NCI-H345 (cell line): ENCODE measurements at places on chromosomes 1 and 21.
A peak's percentile ranks its signal among the peaks of the same experiment; 100 is the strongest.

DNA sequence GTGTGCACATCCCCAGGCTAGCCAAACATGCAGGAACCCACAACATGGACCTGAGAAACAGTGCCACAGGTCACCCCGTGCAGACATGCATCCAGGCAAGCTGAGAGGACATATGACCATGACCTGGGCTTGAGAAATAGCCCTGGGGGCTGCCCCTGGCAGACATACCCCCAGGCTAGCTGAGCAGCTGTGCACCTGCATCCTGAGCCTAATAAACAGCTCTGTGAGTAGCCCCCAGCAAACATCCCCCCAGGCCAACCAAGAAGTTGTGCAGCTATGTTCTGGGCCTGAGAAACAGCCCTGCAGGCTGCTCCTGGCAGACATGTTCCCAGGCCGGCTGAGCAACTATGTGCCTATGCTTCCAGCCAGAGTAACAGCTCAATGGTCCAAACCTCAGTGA lies 14.5 kb downstream of the OLFML3 start:
- DNase-seq = no peak

- DNase-seq = no peak
Observed at GRCh38 chr21:46157396-46157986, 2.1 kb upstream of the FTCD start.

- DNase-seq = no peak
Observed at GRCh38 chr1:193325042-193325441, 138.6 kb upstream of the B3GALT2 start.

DNA sequence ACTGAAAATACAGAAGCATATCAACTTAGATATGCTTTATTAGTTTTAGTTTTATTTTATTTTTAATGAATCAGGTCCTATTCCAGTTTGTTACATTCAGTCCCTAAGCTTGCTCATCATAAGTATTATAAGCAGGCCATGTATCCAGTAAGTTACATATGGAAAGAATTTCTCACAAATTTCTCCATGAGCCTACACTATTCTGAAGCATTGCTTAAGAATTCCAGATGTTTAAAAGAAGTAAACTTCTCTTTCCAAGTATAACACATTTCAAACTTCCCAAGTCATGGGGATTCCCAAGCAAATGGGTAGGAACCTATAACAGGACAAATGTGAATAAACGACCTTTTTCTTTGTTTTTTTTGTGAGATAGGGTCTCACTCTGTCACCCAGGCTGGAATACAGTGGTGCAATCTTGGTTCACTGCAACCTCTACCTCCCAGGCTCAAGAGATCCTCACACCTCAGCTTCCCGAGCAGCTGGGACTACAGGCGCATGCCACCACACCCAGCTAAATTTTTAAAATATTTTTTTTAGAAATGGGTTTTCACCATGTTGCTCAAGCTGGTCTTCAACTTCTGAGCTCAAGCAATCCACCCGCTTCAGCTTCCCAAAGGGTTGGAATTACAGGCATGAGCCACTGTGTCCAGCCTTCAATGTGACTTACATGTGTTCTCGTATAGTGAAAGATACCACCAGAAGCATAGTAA lies 39.0 kb downstream of the ST7L start:
- DNase-seq = no peak

GRCh38 chr1:20375563-20375962 lies 84.9 kb downstream of the VWA5B1 start:
- no peak for DNase-seq

- no peak for DNase-seq
Observed at GRCh38 chr21:31358158-31358557, 14.1 kb upstream of the TIAM1 start.

- DNase-seq = no peak
Observed at GRCh38 chr21:29430576-29430975, 131.9 kb downstream of the BACH1 start.

GRCh38 chr1:20366463-20367115 lies 75.9 kb downstream of the VWA5B1 start:
- no peak for DNase-seq

DNA sequence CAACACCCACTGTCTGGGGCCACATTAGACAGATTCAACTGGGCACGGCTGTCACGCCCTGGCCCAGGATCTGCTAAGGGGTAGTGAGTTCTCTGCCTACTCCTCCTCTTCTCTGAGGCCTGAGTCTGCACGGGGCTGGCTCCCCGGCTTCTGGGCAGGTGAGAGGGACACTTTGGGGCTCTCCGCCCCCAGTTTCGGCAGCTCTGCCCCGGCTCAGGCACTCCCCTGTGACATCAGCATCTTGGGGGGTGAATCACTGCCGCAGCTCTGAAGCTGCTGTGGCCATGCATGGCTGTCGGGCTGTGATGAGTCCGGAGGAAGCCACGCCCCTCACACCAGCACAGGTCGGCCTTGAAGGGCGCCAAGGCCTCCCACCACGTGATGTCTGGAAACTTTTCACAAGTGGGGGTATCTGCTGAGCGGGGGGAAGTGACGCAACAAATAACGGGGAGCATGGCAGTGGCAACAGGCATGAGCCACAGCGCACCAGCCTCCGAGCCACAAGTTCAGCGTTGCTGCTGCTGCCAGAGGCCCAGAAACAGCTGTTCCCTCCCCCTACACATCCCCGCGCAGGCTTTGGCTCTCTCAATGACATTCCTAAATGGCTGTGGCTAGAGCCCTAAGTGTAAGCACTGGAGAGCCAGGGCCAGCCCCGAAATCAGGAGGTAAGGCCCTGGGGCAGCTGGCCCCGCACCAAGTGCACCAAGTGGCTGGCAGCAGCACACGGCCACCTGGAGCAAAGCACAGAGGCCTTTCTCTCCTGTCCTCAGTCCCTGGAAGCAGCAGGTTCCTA lies 26.3 kb downstream of the ZBTB17 start:
- DNase-seq = no peak

DNA sequence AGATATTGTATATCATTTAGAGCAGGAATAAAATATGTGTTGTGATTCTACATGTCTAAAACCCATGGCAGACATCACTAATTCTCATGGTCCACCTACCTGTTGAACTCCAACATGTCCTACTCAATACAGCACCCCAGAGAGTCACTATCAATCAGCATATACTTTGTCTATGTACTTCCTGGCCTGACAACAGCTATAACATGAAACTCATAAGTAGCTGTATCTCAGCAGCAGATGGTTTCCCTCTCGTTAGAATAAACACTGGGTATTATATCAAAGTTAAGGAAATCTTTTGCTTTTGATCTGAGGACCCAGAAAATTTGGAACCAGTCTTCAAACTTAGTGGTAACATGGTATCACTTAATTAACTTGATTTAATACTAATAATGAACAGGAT lies 15.8 kb downstream of the ARPC5 start:
- DNase-seq = no peak

GRCh38 chr1:85274969-85275453 lies 1.4 kb downstream of the BCL10 start:
- DNase-seq = no peak

- DNase-seq = no peak
Observed at GRCh38 chr21:37164742-37165141, 91.7 kb downstream of the TTC3 start.

DNA sequence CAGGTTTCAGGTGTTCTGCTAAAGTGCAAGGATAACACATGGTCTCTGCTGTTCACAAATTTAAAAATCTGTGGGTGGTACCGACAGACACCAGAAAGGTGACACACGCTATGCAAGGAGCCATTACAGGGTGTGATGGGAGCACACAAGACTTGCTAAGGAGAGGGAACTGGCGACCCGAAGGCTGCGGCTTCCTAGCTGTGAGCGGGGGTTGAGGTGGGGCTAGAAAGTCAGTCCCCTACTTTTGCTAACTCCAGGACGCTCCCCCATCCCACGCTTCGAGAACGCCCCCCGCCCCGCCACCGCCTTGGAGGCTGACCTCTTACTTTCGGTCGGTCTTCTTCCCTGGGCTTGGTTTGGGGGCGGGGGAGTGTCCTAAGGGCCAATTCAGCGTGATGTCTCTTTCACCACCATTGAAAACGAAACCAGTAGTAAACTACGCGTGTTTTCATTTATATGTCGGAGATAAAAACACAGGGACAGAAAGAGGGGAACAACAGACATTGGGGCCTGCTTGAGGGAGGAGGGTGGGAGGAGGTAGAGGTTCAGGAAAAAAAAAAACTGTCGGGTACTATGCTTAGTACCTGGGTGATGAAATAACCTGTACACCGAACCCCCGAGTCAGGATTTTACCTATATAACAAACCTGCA lies 1.1 kb downstream of the CKS1B start:
- DNase-seq = peak; percentile 57

DNA sequence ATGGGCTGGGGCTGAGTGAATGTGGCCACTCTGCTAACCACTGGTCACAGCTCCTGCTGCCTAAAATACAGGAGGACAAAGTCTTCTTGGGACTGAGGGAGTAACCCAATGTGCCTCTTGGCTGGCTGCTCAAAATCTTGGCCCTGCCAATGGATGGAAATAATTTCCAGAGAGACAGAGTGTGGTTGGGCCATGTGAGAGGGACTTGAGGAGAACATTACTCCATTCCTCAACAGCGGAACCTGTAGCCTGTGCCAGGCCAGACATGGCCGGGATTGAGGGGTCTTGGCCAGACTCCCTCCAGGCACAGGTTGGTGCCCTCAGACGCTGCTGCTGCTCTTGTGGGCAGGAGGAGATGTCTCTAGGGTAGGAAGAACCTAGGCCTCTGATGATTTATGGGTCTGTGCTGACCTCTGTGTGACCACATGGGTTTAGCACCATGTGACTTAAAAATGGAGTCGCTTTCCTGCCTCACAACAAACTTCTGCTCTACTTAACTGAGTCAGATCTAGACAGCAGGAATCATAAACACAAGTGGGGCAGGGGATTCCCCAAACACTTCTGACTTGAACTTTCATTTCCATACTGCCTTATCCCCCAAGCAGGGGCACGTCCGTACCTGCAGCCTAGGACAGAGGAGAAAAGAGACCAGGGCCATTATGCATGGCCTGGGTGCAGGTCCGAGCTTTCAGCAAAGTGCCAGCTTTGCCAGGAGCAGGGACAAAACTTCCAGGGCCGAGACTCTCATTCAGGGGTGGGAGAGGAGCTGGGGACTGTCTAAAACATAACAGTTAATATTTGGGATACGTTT lies 79.2 kb downstream of the CD34 start:
- no peak for DNase-seq

DNA sequence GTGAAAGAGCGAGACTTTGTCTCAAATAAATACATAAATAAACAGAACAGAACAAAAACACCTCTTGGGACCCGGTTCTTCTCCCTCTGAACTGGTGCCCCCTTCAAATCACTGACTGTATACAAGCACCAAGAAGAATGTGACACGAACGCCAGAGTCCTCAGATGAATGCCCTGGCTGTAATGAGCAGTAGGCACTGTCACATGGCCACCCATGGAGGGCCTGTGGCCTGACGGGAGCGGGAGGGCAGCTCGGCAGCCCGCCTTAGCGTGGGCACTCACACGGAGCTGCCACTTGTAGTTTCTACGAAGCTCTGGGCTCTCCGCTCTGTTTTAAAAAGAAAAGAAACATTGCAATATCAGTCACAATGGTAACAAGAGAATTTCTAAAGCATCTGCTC lies 146.0 kb downstream of the PEX14 start:
- DNase-seq = no peak

- no peak for DNase-seq
Observed at GRCh38 chr21:35428489-35428888, 379.4 kb upstream of the RUNX1 start.

DNA sequence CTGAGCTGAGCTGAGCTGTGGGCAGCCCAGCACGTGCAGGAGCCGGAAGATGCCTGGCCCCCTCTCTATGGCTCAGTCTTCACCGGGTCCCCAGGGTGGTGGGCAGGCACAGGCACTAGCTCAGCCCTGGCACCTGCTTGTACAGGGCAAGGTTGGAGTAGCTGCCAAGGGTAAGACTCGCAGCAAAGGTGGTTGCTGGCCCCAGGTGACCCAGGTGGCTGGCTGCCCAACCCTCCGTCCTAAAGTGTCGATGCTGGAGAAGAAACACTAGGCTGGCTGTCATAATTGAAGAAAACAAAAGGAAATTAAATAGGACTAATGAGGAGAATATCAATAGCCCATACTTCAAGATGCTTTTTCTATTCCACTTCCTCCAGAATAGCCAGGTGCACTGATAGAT lies 77.1 kb upstream of the ACTL8 start:
- DNase-seq = no peak

DNA sequence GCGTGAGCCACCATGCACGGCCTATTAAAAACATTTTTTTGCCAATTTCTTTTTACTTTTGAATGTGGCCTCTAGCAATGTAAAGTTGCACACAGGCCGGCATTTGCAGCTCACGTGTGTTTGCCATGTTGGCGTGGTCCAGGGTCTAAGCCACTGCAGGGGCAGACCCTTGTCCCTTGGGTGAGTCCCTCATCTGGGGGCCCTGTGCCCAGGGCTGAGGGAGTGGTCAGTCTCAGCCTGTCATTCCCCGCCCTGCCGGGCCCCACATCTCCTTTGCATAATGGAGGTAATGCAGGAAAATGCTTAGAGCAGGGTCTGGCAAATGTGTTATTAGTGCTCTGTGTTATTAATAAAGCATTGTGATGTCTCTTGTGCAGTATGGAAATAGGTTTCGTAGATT lies 16.9 kb downstream of the AGPAT3 start:
- no peak for DNase-seq

DNA sequence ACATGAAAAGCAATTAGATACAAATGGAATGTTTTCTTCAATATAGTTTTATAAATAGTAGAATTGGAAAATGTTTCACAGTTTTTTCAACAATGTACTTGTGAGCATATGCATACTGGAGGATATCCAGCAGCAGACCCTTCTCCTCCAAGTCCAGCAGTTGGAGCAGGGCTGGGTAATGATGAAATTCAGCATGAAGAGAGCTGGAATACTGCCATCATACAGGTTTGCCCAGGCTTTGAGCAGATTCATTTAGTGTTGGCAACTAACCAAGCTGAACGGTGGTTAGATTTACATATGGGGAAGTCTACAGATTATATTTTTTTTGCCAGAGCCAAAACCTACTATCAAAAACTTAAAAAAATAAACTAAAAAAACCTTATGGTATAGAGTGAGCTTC lies 38.3 kb downstream of the WDR3 start:
- peak; percentile 76 for DNase-seq

DNA sequence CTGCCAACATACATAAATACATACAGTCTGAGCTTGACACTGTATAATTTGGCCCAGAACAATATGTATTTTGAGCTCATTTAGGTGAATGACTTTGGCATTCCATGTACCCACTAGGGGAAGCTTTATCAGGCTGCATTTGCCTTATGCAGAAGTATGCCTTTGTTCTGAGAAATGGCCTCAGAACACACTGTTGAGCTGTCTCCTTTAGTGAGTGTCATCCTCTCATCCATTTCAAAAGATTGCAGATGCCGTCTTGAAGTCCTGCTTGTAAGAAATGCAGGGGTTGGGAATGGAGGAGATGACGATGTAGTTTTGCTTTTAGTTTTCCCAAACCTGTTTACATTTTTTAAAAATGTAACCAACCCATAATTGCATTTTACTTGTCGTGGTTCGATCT lies 14.8 kb upstream of the NBL1 start:
- DNase-seq = no peak
